Posterior vena cava (tissue), 2 donors: ENCODE measurements at places on chromosomes 12 and 14. TPM values are rescaled to one million over a fixed set of nuclear protein-coding genes. Genes with fewer than 3 reads are reported as not detected.

Gene RND1
- total RNA-seq, result 0.29 TPM

Gene HCAR2
- total RNA-seq, result 0.24 TPM

Gene TEX22
- total RNA-seq, result 0.71 TPM

Gene AHSA1
- 85.3 TPM for total RNA-seq

Gene CABP1
- 5.5 TPM for total RNA-seq

Gene SLC5A8
- total RNA-seq, result not detected
